ENCODE measurements at places on chromosomes 3 and 15. TPM values are rescaled to one million over a fixed set of nuclear protein-coding genes. Genes with fewer than 3 reads are reported as not detected.
A peak's percentile ranks its signal among the peaks of the same experiment; 100 is the strongest.

The TNFAIP8L3 gene
- total RNA-seq: 5.8 TPM

DNA sequence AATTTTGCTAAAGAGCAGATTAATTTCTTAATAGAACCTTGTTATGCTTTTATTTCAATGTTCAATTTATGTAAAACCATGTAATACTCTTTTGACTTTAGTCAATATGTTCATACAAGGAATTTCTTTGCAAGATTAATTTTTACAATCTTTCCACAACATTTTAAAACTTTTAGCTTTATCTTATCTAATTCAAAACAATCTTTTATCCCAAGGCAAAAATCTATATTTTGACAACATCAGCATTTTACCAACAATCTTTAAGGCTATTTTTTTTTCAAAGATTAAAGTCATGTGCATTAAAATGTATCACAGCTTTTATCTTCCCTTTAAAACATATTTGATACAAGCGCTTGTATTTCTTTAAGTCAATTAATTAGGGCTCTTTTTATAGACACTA, 914.7 kb downstream of the PLOD2 start:
- no peak for DNase-seq

- DNase-seq: no peak
These were observed 37.6 kb downstream of the PTPN23 start for GRCh38 chr3:47418167-47419082.

GRCh38 chr3:112629425-112629824, 11.5 kb downstream of the CCDC80 start:
- DNase-seq: peak; percentile 91

GRCh38 chr3:154786724-154787123, 293.4 kb upstream of the MME start:
- DNase-seq: peak; percentile 38

- DNase-seq: peak; percentile 14
These were observed 39.4 kb downstream of the ARPP21 start for GRCh38 chr3:35678643-35679161.

DNA sequence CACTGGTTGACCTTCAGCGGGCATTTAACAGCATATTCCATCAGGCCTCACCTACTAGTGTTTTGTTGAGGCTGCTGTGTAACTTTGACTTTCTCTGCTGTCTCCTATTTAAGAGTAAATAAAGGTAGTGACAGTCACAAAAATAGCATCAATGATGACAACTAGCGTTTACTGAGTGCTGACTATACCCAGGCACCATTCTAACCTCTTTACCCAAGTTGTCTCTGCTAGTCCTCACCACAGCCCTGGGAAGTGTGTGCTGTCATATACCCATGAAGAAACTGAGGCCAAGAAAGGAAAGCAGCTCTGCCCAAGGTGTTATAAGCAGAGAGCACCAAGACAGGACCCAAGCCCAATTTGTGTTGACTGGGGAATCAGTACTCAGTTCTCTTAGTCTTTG, 286.4 kb upstream of the CTDSPL start:
- no peak for DNase-seq

The LRRIQ4 gene
- total RNA-seq: not detected

GRCh38 chr3:137471558-137472204, 292.4 kb upstream of the SOX14 start:
- DNase-seq: no peak

The A4GNT gene
- not detected for total RNA-seq
